ENCODE measurements at places on chromosomes 1 and 21.

- DNase-seq: peak; percentile 92
Observed at GRCh38 chr1:67339623-67340343, 32.1 kb downstream of the IL12RB2 start.

- DNase-seq: no peak
Observed at GRCh38 chr1:192766876-192767275, 42.0 kb upstream of the RGS2 start.

DNA sequence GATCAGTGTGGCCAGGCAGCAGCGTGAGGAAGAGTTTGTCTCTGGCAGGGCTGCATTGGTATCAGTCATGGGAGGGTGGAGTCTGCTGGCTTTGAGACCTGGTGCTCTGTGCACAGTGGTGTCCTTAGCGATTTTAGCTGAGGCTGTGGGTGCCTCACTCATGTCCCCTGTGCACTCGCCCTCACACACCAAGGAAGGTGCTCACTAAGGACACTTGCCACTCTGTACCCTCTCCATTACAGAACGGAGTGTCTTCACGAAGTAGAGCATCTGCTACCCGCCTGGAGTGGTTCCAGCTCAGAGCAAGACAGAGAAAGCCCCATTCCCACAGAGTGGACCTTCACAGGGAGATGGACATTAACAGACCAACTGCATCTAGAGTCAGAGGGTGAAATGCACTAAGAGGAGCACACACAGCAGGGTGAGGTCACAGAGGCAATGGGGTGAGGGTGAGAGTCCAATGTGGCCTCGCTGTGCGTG lies 117.9 kb downstream of the MATN1 start:
- DNase-seq: no peak

- peak; percentile 81 for DNase-seq
Observed at GRCh38 chr1:38834937-38835827, 24.4 kb downstream of the RRAGC start.

GRCh38 chr1:226511296-226511695 lies 37.3 kb upstream of the STUM start:
- DNase-seq: no peak

DNA sequence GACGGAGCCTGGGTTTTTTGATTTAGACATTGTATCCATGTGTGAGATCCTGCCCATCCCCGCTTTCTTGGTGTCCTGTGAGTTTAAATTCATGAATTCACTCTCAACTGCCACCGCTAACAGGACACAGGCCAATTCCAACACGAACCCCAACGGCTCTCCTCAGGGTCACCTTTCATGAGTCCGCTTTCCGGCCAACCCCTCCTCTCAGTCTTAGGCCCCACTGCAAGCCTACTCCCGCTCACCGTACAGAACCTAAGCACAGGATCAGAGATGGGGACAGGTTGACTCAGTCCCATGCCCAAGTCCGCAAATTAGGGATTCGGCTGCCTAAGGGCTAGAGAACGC lies 238 bp upstream of the SCP2 start:
- DNase-seq: no peak

DNA sequence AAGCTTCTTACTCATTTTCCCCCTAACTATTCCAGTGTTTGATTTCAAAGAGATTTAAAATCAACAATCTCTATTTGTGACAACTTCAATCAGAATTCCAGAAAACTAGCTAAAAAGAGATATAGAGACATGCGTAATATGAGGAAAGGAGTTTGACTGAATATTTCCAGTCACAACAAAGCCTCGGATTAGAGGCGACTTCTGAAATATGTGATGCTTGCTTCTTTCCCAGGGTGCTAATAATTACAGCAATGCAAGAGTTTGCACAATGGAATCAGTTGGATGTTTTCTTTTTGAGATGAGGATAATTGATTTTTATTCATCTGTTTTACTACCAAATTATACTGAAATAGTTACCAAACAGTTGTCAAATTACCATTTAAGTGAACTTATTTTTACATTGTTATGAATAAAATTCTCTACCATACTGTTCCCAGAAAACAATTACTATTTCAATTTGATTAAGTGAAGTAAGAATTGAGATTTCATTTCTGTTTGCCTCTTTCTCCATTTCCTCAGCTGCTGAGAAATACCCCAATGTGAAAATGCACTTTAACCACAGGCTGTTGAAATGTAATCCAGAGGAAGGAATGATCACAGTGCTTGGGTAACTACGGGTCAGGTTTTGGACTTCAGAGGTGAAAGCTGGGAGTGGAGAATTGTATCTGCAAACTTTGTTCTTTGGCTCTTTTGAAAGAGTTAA lies 28.1 kb downstream of the KMO start:
- DNase-seq: no peak

DNA sequence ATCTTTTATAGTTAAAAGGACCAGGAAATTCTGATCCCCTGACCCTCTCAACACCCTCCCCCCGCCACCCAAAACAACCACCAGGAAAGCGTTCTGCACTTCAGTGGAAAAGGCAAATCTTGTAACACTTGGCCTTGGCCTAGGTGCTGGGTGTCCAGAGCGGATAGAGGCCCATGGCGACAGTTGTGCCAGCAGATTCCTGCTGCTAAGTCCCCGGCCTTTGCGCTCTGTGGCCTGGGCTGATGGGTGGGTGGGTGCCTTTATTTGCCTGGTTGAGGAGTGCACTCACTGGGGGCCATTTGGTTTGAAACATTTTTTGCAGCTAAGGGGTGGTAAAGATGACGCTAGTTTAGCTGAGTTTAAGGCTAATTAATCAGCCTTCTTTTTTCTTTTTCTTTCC lies 127.9 kb upstream of the ERRFI1 start:
- DNase-seq: no peak

- DNase-seq: no peak
Observed at GRCh38 chr1:119822406-119822805, 11.1 kb upstream of the REG4 start.

DNA sequence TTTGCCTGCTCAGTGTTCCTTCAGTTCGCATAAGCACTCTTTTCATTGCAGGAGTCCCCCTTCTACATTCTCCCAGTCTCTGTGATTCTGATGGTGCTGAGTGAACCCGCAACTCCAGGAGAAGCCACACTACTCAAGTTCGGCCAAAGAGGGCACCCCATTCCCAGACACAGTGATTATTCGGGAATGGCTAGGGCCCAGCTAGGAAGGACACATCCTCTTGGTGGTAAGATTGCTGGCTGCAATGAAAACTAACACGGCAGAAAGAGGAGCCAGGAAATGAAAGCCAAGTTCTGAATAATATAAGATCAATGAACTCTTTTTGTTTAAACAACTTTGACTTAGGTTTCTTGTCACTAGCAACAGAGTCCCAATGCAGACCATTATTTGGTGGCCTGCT lies 14.9 kb downstream of the CREG1 start:
- DNase-seq: no peak

- peak; percentile 41 for DNase-seq
Observed at GRCh38 chr1:46131712-46132528, 509 bp downstream of the PIK3R3 start.

- DNase-seq: no peak
Observed at GRCh38 chr1:59549066-59549837, 252.4 kb downstream of the FGGY start.

DNA sequence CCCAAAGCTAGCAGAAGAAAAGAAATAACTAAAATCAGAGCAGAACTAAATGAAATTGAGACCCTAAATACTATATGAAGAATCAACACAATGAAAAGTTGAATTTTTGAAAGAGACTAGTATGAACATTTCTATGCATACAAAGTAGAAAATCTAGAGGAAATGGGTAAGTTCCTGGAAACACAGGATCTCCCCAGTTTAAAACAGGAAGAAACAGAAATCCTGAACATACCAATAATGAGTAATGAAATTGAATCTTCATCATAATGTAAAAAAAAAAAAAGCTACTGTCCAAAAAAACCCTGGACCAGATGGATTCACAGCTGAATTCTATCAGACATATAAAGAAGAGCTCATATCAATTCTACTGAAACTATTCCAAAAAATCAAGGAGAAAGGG lies 233.5 kb downstream of the PLPP3 start:
- no peak for DNase-seq

DNA sequence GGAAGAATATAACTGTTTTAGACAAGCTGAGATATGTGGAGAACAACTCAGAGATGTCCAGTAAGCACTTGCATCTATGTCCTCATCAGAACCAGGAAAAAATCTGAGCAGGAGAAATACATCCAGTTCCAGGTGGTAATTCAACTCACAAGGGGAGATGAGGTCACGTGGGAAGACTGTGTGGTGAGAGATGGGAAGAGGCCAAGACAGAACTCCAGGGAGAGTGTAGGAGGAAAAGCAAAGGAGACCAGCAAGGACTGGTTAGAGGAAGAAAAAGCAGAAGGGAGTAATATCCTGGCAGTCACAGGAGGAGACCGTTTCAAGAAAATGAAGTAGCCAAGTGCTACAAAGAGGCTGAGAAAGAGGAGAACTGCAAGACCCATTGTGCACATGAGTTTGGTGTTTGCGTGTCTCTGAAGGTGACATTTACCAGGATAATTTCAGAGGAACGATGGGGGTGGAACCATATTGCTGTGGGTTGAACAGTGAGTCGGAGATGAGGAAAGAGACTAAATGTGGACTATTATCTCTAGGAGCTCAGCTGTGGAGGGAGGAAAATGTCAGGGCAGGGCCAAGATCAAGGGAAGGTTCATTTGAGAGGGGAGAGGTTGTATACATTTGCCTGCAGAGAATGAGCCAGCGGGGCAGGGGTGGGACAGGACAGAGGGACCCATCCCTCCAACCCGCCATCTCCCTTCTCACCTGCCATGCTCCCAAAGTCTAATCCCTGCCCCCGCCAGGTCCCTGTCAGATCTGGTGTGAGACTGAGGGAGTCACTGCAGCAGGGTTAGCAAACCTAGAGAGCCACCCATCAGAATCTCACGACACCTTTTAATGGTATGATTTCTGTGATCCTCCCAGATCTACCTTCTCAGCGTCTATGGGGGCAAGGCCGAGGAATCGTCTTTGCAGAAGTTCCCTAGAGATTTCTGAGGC lies 24.9 kb downstream of the SUSD4 start:
- no peak for DNase-seq

- no peak for DNase-seq
Observed at GRCh38 chr1:222416001-222416791, 131.7 kb downstream of the HHIPL2 start.

GRCh38 chr1:203926025-203926540 lies 64.7 kb downstream of the SNRPE start:
- DNase-seq: peak; percentile 71

- peak; percentile 99 for DNase-seq
Observed at GRCh38 chr1:178126741-178127185, 32.9 kb downstream of the RASAL2 start.

DNA sequence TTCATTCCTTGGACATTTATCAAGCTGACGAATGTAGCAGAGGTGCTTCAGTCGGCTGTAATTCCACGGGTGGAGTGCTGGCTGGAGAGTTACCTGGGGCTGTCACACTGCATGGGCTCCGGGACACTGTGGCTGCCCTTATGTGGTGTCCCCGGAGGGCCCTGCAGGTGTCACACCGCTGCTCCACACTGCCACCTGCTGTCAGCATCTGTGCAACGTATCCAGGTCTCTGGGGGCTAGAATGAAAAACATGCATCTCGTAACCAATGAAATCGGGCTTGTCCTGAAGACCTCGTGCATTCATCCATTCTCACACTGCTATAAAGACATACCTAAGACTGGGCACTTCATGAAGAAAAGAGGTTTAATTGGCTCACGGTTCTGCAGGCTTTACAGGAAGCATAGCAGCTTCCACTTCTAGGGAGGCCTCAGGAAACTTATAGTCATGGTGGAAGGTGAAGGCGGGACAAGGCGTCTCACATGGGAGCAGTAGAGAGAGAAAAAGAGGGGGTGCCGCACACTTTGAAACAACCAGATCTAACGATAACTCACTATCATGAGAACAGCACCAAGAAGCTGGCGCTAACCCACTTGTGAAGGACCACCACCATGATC lies 46.7 kb upstream of the PCBP3 start:
- DNase-seq: peak; percentile 29

GRCh38 chr1:197598935-197599334 lies 176.3 kb downstream of the DENND1B start:
- no peak for DNase-seq

GRCh38 chr1:38587766-38588165 lies 271.8 kb downstream of the RRAGC start:
- DNase-seq: no peak

DNA sequence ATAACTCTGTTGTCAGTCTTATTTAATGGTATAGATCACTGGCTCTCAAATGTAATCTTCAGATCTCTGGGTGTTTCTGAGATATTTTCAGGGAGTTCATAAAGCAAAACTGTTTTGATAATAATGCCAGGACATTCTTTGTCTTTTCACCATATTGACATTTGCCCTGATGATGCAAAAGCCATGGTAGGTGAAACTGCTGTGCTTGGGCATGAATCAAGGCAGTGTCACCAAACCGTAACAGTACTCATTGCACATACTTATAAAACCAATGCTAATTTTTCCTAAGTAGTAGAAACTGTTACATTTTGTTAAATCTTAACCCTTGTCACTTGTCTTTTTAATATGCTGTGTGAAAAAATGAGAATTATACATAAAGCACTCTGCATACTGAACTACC lies 76.0 kb downstream of the RPS6KC1 start:
- peak; percentile 59 for DNase-seq

DNA sequence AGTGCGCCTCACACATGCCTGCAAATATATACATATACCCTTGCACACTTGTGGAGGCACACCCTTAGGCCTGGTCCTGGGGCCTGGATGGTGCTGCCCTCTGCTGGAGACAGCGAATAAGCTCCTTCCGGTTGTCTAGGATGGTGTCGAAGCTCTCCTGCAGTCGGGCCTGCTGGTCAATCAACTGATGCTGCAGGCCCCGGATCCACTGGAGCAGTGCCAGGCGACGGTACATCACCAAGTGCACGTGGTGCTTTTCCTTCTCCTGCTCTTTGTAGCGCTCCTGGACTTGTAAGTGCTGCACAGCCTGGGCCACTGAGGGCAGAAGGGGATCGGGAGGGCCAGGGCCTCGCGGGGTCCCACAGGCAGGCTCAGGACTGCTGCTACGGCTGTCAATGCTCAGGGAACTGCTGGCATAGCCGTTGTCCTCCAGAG lies 3.1 kb downstream of the C1orf216 start:
- DNase-seq: peak; percentile 65

GRCh38 chr1:21468599-21468998 lies 28.7 kb downstream of the NBPF3 start:
- DNase-seq: no peak

GRCh38 chr1:227317523-227318015 lies 723 bp downstream of the CDC42BPA start:
- peak; percentile 62 for DNase-seq

DNA sequence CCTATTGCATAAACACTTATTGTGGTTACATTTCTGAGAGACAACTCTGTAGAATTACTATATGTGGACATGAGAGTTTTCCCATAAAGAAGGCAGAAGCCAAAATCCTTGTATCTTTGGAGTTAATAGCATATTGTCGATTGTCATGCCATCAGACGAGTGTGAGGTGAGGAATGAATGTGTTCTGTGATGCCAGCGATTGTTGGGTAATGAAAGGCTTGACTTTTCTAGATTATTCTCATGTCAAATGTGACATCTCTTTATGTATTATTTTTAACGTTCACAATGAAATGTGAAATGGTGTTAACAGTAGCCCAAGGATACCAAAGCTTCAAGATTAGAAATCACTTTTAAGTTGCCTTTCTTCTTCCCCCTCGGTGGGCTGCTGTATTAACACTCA lies 84.9 kb downstream of the C1orf21 start:
- no peak for DNase-seq

All from bronchial epithelial cell (primary cell).